Aortic smooth muscle cell (primary cell): ENCODE measurements at places on chromosomes 4 and X. TPM values are rescaled to one million over a fixed set of nuclear protein-coding genes. Genes with fewer than 3 reads are reported as not detected.

The SSX3 gene
- total RNA-seq: not detected in 2 replicates

The ELK1 gene
- total RNA-seq: 12.1 and 13.6 TPM in 2 replicates

The C4orf51 gene
- not detected in 2 replicates for total RNA-seq

The ART3 gene
- total RNA-seq: not detected in 2 replicates

The PGAM4 gene
- total RNA-seq: not detected in 2 replicates

The KLF8 gene
- total RNA-seq: 1.8 and 3.2 TPM in 2 replicates

The XG gene
- 11.5 and 16.7 TPM in 2 replicates for total RNA-seq

The TCEAL5 gene
- total RNA-seq: not detected in 2 replicates

The SPATA18 gene
- 7.5 and 10.1 TPM in 2 replicates for total RNA-seq

The UGT2B17 gene
- not detected in 2 replicates for total RNA-seq

The RRH gene
- total RNA-seq: 0.13 TPM in 1 of 2 replicates, not detected in the other

The YIPF7 gene
- total RNA-seq: 0.12 TPM in 1 of 2 replicates, not detected in the other

The NALF2 gene
- total RNA-seq: not detected in 2 replicates

The NLGN3 gene
- 0.13 and 0.37 TPM in 2 replicates for total RNA-seq

The RASL11B gene
- 0.06 TPM in 1 of 2 replicates, not detected in the other for total RNA-seq

The MAGEB2 gene
- total RNA-seq: not detected in 2 replicates

The HMX1 gene
- total RNA-seq: not detected in 2 replicates

The RTL3 gene
- total RNA-seq: not detected in 2 replicates

The FRMPD4 gene
- 0.13 and 0.19 TPM in 2 replicates for total RNA-seq

The APELA gene
- not detected in 2 replicates for total RNA-seq

The TMPRSS11E gene
- total RNA-seq: not detected in 2 replicates
